ENCODE measurements at places on chromosomes 5 and 9.
A peak's percentile ranks its signal among the peaks of the same experiment; 100 is the strongest.

- no peak for DNase-seq
These were observed 562.5 kb downstream of the CSNK1G3 start for GRCh38 chr5:124074500-124074899.

- DNase-seq = no peak
These were observed 252.3 kb upstream of the SLC24A2 start for GRCh38 chr9:20040991-20041696.

DNA sequence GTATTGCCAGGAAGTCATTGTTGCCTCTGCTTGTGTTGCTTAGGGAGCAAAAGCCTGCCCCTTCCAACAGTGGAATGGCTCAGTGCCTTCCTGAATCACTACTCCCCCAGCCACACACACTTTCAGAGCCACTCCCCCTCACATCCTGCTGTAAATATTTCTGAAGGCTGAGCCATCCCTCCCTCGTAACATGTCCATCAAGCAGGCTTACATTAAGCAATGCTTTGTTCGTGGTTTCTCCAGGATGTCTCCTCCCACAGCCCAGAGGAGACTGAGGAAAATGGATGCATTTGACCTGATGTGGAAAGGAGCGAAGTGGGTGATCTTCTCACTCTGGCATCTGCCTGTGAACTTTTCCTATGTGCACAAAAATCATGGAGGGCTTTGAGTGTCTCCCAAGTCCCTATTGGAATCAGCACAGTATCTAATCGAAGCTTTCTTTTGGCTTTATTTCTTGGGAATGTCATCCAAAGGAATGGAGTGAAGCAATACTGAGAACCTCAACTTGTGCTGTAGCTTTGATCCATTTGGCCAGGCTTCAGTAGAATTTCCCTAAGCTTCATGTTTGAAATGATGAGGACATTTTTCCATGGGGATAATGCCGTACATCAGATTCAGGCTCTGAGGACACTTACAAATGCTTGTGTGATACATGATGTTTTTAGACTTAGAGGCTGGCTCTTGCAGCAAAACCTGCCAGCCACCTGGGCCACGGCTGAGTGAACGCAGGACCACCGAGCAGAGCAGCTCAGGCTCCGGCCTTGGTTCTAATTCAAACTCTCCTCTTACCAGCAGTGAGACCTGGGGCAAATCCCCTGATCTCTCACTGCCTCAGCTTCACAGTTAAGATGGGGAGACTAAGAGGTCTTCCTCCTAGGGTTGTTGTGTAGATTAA, 389.1 kb downstream of the ENC1 start:
- no peak for DNase-seq

GRCh38 chr9:35756275-35757225, 2.5 kb upstream of the MSMP start:
- DNase-seq = peak; percentile 69

DNA sequence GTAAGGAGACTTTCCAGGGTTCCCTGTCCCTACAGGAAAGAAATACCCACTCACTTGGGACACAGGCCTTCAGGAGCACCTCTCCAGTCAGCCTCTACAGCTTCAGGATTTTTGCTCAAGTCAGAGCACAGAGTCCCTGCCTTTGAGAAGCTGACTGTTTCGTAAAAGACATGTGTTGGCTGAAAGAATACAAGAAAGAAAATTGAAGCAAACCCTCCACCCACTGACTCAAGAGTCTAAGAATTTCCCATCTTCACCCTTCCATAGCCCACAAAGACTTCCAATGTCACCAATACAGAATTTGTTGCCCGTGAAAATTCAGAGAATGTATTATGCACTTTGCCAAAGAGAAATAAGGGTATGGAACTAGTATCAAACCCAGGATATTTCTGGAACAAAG, 53.0 kb upstream of the ZNF622 start:
- no peak for DNase-seq

GRCh38 chr5:11590475-11590874, 313.8 kb downstream of the CTNND2 start:
- no peak for DNase-seq

DNA sequence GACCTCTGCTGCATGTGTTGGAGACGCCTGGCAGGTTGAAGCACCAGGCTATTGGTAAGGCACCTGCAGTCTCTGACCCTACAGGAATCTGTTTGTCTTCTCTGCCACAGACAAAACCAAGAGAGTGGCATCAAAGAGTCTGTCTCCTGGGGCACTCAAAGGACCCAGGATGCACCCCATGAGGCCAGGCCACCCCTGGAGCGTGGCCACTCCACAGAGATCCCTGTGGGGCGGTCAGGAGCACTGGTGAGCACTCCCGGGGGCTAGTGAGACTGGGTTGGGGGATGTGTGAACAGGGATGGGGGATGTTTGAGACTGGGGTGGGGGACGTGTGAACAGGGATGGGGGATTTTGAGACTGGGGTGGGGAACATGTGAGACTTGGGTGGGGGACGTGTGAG, 240.3 kb downstream of the CACNA1B start:
- no peak for DNase-seq

- DNase-seq = no peak
These were observed 38.2 kb downstream of the TRIP13 start for GRCh38 chr5:930866-931265.

DNA sequence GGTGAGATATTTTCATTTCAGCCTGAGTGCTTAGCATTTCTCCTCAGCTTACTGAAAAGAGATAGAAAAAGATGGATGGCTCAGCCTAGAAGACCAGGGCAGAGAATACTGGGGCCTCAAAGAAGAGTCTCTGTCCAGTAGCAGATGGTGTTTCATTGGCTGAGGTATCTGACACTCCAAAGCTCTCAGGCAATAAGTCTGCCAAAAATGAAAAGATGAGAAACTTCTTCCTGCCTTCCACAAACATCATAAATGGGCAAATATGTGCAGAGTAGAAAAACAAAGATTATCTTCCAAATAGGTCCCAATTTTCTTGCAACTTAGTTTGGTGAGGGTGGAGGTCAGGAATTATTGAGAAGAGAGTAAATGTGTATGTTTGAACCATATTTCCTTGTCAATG, 87.4 kb upstream of the ICE1 start:
- no peak for DNase-seq

DNA sequence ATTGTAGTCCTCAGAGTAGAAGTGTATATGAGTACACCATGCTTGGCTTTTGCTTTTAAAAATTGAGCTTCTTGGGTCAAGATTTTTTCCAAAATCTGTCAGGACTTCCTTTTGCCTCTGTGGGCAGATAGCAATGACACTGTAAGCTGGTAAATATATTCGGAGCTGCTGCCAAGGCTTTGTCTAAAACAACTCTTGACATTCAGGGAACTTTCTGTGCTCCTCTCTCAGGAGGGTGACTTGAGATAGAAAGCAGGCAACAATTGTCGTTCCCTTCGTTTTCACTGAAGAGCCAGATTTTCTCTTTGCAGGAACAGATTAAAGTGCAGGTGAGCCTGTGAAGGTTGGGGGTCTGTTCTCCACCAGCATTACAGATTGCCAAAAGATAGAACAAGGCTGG, 230.5 kb downstream of the MAST4 start:
- no peak for DNase-seq

GRCh38 chr5:72109625-72110024, 2.4 kb downstream of the MAP1B start:
- no peak for DNase-seq

DNA sequence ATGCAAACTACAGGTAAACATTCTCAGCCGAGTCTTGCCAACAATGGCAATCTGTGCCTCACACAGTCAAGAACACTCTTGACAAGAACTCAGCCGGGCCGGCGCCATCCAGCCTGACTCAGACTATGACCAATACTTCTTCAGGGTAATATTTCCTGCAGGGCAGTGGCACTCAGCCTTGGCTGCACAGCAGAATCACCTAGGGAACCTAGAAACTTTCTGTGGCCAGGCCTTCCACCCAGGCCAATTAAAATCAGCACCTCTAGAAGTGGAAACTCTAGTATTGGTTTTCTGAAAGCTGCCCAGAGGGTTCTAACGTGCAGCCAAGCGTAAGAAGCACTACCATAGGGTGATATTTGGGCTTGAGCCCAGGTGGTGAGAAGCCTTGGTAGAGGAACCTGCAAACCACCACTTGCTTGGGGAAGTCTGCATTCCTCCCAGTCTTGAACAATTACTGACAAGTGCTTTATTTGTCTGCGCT, 120.6 kb downstream of the TTLL11 start:
- DNase-seq = no peak

- no peak for DNase-seq
These were observed 20.9 kb downstream of the RANBP6 start for GRCh38 chr9:5994493-5994892.

DNA sequence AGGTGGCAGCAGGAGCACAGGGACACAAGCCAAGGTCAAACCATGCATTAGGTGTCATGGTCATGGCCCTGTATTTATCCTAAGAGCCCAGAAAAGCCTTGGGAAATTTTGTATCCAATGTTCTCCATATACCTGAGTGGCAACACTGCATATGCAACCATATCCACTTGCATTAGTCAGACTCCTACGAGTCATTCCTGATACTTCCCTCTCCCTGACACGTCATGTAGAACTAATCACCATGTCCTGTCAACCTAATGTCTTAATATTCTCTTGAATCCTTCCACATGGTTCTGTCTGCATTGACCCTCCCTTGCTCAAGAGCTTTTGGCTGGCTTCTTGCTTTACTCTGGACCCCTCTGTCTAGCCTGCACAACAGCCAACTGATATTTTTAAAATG, 9.4 kb downstream of the SCGB3A2 start:
- DNase-seq = no peak

- DNase-seq = no peak
These were observed 16.9 kb downstream of the ADAM19 start for GRCh38 chr5:157558681-157559080.

- DNase-seq = no peak
These were observed 40.1 kb downstream of the DCAF10 start for GRCh38 chr9:37840560-37841194.

DNA sequence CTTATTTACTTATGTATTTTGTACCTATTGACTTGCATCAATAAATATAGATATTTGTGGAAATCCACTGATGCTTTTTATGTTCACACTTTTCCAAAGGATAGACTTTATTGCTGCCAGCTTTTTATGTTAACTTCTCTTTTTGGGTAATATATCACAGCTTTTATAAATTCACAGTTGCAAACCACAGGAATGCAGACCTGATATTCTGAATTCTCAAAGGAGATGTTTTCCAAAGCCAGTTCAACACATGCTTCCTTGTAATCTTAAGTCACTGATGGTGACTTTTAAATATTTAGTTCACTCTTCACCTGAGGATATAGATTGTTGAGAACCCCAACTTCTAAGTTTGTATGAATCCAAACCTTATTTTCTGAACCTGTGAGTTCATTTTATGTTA, 223.4 kb upstream of the PRR16 start:
- no peak for DNase-seq

- DNase-seq = no peak
These were observed 1.8 kb downstream of the ARRDC1 start for GRCh38 chr9:137607141-137607857.

GRCh38 chr9:71249729-71250317, 128.4 kb upstream of the TRPM3 start:
- DNase-seq = no peak

DNA sequence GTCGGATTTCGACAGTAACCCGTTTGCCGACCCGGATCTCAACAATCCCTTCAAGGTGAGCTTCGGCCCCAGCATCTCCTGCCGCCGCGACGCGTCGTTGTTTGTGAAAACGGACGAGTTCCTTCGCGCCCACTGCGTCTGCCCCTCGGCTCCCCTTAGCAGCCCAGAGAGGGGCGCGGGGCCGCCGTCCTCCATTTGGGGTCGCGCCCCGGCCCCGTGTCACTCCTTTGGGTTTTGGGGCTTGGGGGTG, 182 bp downstream of the SCAMP1 start:
- no peak for DNase-seq

GRCh38 chr5:147046281-147046680, 167.7 kb upstream of the PPP2R2B start:
- no peak for DNase-seq

- no peak for DNase-seq
These were observed 39.2 kb downstream of the PPIC start for GRCh38 chr5:122997294-122997693.

- DNase-seq = no peak
These were observed 35.6 kb downstream of the PTCD2 start for GRCh38 chr5:72355706-72356299.

- no peak for DNase-seq
These were observed 23.3 kb upstream of the KIF12 start for GRCh38 chr9:114122136-114123027.

- no peak for DNase-seq
These were observed 37.9 kb downstream of the ARHGEF28 start for GRCh38 chr5:73663860-73664240.

DNA sequence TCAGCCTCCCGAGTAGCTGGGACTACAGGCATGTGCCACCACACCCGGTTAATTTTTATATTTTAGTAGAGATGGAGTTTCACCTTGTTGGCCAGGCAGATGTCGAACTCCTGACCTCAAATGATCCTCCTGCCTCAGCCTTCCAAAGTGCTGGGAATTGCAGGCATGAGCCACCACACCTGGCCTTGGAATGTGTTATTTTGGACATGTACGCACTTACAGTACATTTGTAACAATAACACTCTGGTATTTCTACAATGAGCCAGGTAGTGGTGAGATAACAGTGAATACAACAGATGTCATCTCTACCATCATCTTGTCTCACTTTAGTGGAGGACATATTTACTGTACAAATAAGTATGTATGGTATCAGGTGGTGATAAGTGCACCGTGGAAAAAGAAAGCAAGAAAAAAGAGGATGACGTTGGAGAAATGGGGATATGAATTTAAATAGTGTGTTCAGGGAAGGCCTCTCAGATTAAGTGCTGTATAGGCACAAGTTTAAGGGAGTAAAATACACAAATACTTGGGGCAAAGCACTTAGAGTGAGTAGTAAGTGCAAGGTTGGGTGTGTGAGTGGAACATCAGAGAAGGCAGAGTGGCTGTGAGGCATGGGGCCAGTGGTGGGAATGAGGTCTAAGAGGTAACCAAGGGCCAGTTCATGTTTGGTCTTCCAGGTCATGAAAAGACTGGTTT, 100.1 kb downstream of the CDC42SE2 start:
- no peak for DNase-seq

DNA sequence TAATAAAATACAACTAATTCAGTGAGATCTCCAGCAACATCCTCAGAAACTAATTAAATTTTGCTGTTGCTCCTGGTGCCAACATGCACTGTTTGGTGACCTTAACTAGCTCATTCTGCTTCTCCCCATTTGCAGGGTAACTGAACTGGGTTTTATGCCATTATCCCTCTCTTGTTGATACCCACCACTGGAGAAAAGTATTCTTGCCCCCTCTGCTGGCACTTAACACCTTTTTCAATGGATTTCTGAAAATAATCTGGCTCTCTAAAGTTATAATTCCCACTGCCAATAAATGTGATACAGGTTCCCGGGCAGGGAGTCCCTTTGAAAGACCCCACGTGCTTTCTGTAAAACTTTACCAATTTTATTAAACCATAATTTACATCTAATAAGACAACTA, 394.3 kb downstream of the OSTF1 start:
- no peak for DNase-seq
